Keratinocyte (primary cell): ENCODE measurements at places on chromosomes 3 and 15.

DNA sequence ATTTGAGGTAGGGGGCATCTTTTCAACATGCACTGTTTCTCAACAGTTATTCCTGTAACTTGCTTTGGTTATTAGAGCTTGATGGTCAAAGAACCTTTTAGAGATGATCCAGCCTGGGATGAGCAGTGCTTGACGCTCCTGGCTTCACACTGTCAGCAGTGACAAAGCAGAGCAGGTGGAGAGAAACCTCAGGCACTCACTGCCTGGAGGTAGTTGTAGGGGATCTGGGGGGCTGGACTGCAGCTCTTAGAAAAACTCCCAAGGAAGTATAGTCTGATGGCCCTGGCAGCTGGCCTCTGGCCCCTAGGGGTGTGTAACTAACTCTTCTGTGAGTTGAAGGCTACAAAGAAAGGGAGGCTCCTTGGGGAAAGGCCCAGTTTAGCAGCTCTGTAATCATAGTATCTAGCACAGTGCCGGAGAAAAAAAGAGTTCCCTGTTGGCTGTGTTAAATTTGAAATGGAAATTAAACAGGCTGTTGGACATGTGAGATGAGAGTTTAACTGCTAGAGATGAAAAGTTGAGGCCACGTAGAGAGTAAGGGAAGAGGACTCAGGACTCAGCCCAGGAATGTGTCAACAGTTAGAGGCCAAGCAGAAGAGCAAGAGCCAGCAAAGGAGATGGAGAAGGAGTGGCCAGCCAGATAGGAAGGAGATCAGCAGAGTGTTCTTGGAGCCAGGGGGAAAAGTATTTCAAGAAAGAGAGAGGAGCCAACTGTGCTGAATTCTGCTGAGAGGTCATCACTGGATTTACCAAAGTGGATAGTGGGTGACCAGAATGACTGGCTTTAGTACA is 14.2 kb downstream of the OXNAD1 start:
- no peak for DNase-seq

DNA sequence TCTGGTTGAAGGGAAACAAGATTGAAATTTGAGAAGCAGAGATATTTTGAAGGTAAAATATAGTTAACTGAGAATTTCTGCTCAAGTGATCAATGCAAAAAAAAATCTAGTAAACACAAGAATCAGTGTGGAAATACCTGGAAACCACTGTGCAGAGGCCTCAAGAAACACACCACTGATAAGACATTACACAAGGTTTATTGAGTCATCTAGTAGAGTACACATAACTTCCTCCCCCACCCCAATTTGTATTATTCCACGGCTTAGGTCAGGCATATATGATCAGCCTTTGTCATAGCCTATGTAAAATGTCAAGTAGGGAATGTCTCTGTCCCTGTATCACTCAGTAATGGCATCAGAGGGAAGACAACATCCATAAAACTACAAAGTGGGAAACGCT is 447.8 kb upstream of the BCHE start:
- DNase-seq, result no peak

DNA sequence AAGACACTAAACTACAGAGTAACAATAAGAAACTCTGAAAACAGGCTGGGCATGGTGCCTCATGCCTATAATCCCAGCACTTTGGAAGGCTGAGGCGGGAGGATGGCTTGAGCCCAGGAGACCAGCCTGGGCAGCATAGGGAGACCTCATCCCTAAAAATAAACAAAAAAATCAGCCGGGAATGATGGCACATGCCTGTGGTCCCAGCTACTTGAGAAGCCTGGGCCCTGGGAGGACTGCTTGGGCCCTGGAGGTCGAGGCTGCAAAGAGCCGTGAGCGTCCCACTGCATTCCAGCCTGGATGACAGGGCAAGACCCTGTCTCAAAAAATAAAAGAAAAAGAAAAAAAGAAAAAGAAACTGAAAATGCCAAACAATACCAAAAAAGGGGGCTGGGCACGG is 55.4 kb downstream of the TMCC1 start:
- DNase-seq, result no peak

- no peak for DNase-seq
Measured at GRCh38 chr15:41429003-41429890, 12.4 kb downstream of the RTF1 start.

DNA sequence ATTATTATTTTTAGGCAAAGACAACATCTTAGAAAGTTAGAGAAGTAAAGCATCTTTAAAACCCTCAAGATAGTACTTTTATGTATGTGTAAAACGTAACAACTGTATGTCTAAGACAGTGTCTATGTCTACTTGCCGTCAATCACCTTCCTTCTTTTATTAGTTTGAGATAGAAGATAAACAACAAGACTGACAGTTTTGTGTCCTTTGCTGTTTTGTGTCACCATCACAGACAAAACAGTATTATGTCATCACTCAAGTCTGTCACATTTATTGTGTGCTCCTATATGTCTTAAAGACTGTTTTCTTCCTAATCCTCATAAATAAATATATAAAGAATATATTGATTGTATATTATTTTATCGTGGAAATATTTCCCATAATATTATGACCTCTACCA is 908.3 kb downstream of the CADM2 start:
- no peak for DNase-seq
